NCI-H748 treated with DMSO at 0.1 percent for 48 hours (cell line): ENCODE measurements at places on chromosomes 11 and 22.

DNA sequence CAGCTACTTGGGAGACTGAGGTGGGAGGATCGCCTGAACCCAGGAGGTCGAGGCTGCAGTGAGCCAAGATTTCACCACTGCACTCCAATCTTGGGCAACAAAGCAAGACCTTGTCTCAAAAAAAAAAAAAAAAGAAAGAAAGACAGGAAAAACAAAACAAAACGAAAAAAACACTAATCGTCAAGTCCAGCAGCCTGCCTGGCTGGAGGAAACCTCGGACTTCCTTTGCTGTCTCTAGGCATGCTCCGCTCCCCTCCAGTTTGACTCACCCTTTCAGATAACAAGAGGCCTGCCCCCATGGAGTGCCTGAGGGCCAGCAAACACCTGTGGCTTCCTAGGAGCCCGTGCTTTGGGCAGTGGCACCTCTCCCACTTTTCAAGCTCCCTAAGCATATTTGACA, 28.8 kb upstream of the CHKA start:
- no peak for DNase-seq

- no peak for DNase-seq
These were observed 7.7 kb upstream of the UBASH3B start for GRCh38 chr11:122647736-122648275.

- DNase-seq: peak; percentile 93
These were observed 397.3 kb downstream of the SHANK2 start for GRCh38 chr11:70854901-70855556.

DNA sequence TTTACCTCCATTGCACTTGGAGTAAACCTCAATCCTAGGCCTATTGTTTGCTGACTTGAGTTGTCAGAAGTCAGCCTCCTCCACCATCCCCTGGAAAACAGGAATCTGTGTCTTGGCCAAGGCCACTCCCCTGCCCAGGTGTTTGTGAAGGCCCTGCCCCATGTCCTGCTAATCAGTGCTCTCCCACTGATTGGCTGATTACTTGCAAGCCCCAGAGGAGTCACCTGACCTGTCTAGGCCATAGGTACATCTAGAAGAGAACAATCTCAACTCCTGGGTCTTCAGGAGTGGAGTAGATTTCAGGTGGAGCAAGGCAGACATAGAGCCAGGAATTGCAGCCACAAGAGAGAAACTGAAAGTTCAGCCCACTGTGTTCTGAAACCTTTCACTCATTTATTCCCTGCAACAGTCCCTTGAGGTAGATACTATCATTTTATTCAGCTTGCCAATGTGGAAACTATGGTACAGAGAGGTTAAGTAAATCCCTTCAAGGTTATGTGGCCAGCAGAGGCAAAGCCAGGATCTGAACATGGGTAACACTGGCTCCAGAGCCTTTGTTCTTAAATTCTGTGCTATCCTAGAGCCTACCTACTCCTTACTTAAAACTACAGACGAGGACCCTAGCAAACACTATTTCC, 10.4 kb downstream of the OAF start:
- no peak for DNase-seq

GRCh38 chr11:131408025-131408640, 37.7 kb downstream of the NTM start:
- peak; percentile 3 for DNase-seq

- no peak for DNase-seq
These were observed 5.6 kb downstream of the GAL start for GRCh38 chr11:68689737-68690625.

- no peak for DNase-seq
These were observed 8.5 kb upstream of the ME3 start for GRCh38 chr11:86680716-86681482.

- DNase-seq: no peak
These were observed 3.8 kb downstream of the OSBPL5 start for GRCh38 chr11:3161309-3161708.

- DNase-seq: no peak
These were observed 28.5 kb downstream of the LRRC74B start for GRCh38 chr22:21074102-21074715.

DNA sequence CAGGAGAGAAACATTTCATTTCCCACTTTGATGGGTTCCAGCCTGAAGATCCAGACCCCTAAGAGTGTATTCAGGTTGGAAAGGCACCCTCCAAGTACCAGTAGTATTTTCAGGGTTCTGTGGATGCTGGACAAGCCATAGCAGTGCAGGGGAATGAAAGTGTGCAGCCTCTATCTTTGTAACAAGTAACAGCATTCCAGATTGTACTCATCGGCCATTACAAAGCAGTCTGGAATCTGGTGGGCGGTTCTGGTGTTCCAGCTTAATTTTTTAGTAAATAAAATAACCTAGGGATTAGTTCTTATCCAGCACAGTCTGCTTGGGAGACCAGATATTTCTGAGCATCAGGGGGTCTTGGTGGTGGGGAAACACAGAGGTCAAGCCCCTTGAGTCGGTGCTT, 22.6 kb downstream of the APLNR start:
- no peak for DNase-seq

DNA sequence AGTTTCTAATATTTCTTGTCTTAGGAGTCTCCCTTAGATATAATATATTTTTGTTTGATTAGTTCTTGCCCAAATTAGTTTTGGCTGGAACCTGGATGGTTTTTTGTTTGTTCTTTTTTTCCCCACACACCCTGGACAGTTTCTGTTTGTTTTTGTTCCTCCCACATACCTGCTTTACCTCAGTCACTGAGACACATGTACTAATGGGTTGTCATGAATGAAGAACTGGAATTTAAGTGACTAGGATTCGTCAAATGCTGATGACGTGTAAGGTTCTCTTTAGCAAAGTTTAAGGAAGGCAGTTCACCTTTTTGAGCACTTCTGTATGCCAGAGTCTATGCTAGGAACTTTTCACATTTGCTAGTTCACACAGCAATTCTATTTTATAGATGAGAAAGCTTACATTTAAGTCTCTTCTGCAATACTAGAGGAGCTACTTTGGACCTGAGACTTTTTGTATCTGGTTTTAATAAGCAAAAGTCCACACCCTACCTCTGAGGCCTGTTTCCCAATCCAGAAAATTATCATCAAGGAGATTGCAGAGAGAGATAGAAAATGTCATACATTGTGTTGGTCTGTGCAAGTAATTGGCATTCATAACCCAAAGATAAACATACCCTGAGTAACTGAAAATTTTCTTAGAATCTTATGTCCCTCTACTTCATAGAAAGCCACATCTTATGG, 86.7 kb upstream of the RAB1B start:
- DNase-seq: no peak

GRCh38 chr11:99177446-99177845, 156.7 kb downstream of the CNTN5 start:
- no peak for DNase-seq

GRCh38 chr11:130386056-130386455, 42.4 kb downstream of the ADAMTS8 start:
- no peak for DNase-seq

DNA sequence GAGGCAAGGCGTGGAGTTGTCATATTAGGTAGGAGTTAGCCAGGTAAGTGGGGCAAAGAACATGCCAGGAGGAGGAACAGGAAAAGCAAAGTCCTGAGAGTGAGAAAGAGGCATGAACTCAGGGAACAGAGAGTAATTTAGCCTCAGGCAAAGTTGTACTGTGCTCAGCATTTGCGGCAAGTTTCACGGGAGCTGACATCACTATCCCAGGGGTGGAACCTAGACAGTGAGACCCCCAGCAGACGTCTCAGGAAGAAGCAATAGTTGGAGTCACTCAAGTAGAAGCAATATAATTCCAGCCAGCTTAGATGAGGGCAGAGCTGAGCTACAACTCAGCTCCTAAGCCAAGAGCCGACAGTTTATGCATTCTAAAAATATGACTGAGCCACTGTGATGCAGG, 426.0 kb upstream of the ISX start:
- DNase-seq: no peak

DNA sequence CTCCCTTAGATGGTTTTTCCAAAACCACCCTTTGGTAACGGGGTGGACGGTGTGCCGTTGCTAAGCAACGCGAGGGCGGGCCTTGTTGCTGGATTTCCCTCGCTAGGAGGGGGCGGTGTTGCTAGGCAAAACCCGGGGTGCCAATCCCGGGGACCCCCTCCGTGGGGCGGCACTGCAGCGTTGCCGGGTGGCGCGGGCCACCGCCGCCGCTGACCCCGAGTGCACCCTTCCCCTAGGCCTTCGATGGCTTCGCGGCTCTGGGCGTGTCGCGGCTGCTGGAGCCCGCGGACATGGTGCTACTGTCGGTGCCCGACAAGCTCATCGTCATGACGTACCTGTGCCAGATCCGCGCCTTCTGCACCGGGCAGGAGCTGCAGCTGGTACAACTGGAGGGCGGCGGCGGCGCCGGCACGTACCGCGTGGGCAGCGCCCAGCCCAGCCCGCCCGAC, 8.9 kb downstream of the EHBP1L1 start:
- no peak for DNase-seq

GRCh38 chr22:30030329-30030728, 49.9 kb upstream of the HORMAD2 start:
- DNase-seq: no peak

DNA sequence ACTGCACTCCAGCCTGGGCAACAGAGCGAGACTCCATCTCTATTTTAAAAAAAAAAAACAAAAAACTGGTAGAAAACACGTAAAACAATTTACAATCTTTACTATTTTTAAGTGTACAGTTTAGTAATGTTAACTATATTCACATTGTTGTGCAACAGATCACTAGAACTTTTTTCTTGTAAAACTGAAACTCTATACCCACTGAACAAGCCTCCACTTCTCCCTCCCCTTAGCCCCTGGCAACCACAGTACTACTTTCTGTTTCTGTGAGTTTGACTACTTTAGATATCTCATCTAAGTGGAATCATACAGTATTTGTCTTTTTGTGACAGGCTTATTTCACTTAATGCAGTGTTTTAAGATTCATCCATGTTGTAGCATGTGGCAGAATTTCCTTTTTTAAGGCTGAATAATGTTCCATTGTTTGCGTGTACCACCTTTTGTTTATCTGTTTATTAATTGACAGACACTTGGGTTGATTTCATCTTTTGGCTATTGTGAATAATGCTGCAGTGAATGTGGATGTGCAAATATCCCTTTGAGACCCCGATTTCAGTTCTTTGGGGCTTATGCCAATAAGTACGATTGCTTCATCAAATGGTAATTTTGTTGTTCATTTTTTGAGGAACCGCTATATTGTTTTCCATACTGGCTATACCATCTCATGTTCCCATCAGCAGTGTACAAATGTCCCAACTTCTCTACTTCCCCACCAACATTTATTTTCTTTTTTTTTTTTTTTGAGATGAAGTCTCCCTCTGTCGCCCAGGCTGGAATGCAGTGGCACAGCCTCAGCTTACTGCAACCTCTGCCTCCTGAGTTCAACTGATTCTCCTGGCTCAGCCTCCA, 11.0 kb downstream of the DDB2 start:
- DNase-seq: no peak

DNA sequence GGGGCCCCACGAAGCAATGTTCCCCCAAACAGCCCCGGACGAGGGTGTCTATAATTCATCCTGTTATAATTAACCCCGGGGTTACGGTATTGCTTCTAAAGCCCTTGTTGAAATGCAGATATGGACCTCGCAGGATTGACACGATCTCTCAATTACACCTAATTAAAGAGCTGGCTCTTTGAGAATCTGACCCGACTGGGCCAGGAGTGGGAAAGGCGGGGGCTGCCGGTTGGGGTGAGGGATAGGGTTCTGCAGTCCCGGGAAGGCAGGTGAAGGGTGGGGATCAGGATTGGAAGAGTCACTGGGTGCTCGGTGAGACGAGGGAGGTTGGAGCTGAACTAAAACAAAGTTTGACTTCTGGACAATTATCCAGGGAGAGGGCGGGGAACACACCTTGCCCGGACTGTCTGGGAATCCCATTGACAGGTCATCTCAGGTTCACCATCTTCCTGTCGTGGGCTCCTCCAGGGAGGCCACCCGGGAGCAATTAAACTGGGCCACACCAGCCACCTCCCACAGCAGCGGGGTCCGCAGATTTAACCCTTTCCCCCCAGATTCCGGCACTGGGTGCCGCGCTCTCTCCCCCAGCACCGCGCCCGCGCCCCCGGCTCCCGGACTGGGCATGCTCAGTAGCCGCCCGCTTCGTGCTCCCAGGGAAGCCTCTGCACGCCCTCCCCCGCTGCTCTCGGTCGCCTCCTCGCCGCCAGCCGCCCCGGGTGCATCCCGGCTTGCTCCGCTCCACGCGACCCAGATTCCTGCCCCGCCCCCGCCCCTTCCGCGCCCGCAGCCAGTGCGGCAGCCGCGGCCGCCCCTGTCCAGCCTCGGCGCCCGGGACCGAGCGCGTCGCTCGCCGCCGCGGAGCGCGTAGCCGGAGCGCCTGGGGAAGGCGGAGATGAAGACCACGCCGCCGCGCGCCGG, at the start of gene ELMOD1:
ELMOD1 (plus strand) TSS at position 688 of the 918 bp plus-strand sequence. CDS start 27,043 bp downstream, outside the sequence.
- no peak for DNase-seq

DNA sequence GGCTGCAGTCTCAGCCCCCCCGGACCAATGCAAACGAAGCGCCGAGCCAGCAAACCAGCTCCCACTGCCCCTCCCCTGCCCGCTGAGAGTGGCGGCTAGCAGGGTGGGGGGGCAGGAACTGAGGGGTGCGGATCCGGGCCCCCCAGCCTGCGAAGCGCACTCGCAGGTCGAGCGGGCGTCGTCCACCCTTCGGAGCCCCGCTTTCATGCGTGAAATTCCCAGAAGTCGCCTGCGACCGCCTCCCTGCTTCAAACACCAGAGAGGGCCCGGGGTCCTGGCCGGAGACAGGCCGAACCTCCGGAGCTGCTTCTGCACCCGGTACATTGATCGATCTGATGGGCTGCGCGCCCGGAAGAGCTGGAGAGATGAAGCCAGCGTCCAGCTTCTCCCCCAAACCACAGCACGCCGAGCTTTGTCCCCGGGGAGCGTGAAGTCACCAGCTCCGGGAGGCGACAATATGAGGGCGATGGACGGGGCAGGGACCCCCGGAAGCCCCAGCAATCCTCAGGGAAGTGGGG, 646 bp upstream of the PATZ1 start:
- peak; percentile 17 for DNase-seq

DNA sequence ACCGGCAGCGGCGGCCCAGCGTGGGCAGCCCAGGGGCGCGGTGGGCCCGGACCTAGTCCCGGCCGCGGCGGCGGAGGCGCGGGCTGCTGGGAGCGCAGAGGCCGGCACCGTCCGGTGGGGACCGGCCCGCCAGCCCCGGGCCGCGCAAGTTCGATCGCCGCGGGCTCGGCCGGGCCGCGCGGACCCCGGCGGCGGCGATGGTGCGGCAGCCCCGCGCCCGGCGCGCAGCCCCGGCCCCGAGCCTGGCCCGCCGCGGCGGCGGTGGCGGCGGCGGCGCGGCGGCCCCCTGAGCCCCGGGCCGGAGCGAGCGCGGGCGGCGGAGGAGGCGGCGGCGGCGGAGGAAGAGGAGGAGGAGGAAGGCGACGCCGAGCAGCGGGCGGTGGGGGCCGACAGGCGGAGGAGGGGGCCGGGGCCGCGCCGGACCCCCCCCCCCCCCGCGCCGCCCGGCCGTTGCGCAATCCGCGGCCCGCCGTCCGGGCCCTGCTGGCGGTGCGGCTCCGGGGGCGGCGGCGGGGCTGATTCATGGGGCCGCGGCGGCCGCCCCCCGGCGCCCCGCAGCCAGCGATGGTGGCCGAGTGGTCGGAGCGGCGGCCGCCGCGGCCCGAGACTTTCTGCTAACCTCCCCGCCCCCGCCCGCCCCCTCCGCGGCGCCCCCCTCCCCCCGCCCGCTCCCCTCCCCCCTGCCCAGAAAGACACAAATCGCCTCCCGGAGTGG, 1251.9 kb downstream of the BRD1 start:
- DNase-seq: no peak

- DNase-seq: no peak
These were observed 802.7 kb downstream of the METTL15 start for GRCh38 chr11:28910926-28911325.

GRCh38 chr11:34405079-34405858, 33.5 kb upstream of the CAT start:
- DNase-seq: peak; percentile 14

GRCh38 chr22:42901790-42902508, 44.9 kb upstream of the ARFGAP3 start:
- DNase-seq: no peak

GRCh38 chr11:10892250-10892649, 34.4 kb upstream of the ZBED5 start:
- no peak for DNase-seq
